RPMI7951 (cell line): ENCODE measurements at places on chromosomes 7 and 10.
A peak's percentile ranks its signal among the peaks of the same experiment; 100 is the strongest.

DNA sequence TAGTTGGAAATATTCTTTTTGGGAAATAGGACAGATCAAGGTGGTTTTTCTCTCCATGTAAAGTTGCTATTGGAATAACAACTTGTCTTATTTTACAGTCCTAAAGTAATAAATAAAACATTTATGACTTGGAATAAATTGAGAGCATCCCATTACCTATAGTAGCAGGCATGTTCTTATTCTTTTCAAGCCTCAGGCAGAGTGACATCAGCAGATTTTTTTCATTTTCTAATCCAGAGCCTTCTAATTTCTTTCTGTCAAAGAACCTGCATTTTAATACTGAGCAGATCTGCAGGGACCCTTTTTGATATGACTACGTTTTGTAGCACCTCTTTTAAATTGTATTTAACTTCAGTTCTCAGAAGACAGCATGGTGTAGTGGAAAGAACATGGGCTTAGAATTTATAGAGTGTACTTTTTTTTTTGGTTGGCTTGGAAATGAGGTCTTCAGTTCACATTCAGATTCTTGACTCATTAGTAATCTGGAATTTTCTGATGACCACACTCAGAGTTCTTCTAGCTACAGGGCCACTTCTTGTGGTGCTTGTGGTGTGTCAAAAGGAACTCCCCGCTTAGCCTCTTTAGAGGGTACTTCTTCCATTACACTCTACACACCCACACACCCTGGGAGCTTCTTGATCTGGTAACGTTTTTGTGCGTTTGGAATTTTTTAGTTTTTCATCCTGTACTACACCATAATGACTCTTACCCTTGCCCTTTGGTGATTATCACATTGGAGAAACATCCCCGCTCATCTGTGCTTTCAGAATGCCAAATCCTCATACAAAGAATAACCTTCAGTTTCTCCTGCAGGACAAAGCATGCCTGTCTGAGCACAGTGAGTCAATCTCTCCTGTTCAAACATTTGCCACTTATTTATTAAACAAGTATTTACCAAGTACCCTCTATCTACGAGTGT is 34.6 kb downstream of the AGK start:
- DNase-seq: peak; percentile 96

DNA sequence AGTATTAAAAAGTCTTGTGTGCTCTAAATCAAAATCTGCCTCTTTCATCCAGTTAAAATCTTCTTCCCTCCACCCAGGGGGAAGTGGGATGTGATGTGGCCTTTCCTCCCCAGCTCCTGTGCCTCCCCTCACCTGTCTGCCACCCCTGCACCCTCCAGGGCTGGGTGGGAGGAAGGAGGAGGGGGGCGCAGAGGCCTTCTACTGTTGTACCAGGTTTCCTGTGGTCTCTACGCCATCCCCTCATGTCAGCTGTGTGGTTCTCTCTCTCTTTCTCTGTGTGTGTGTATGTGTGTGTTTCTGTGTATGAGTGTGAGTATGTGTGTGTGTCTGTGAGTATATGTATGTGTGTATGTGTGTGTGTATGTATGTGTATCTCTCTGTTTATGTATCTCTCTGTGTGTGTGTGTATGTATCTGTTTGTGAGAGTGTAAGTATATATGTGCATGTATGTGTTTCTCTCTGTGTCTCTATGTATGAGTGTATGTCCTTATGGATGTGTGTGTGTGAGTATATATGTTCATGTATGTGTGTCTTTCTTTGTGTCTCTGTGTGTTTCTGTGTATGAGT is 45.5 kb upstream of the C10orf71 start:
- DNase-seq: no peak

- DNase-seq: no peak
Observed at GRCh38 chr10:65301181-65301580, 1624.7 kb upstream of the LRRTM3 start.

- no peak for DNase-seq
Observed at GRCh38 chr10:51709324-51709972, 10.1 kb upstream of the CSTF2T start.

DNA sequence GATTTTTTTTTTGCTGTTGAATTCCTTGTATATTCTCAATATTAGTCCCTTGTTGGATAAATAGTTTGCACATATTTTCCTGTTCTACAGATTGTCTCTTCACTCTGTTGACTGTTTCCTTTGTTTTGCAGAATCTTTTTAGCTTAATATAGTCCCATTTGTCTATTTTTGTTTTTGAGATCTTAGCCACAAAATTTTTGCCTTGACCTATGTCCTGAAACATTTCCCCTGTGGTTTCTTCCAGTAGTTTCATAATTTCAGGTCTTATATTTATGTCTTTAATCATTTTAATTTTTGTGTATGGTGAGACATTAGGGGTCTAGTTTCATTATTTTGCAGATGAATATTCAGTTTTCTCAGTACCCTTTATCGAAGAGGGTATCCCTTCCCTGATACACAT is 92.7 kb downstream of the LANCL2 start:
- no peak for DNase-seq

GRCh38 chr7:142587578-142588191 is 161.6 kb upstream of the PRSS1 start:
- peak; percentile 82 for DNase-seq

GRCh38 chr7:84720456-84721097 is 466.3 kb downstream of the SEMA3D start:
- no peak for DNase-seq

DNA sequence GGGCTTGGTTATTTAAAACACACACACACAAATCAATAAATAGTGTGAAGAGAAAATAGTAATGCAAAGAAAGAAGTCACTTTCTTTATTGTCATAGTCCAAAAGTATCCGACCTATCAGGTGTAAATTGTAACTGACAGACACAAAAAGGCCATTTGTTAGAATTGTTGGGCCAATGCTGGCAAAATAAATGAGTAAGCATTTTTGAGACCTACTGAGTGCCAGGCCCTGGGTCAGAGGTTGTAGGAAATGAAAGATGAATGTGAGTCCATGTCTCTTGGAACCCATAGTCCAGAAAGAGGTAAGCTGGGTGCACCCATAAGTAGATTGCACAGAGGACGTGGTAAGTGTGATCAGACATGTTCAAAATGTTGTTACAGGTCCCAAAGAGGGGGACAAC is 13.5 kb upstream of the EGR2 start:
- no peak for DNase-seq

- DNase-seq: no peak
Observed at GRCh38 chr10:71276873-71277272, 42.2 kb upstream of the SLC29A3 start.

GRCh38 chr10:110827875-110828274 is 43.9 kb upstream of the PDCD4 start:
- no peak for DNase-seq

GRCh38 chr10:124998624-124999291 is 56.8 kb downstream of the ZRANB1 start:
- no peak for DNase-seq

DNA sequence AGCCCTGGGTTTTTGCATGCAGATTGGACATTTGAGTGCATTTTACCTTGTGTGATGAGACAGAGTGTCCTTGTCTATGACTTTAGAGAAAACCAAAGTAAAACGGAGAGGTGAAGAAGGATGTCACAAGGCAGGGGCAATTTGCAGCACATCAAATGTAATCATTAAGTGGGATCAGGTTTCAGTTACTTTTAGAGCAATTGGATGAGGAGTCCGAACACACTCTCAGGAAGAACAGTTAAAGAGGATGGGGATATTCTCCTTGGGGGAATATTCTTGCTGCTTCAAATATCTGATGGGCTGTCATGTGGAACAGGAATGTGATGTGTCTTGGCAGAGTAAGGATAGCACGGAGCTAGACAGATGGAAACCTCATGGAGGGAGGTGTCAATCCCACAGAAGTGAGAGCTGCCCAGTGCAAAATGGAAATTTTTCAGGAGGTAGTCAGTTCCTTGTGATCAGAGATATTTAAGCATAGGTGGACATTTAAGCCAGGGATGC is 757 bp downstream of the RAB19 start:
- DNase-seq: peak; percentile 18

DNA sequence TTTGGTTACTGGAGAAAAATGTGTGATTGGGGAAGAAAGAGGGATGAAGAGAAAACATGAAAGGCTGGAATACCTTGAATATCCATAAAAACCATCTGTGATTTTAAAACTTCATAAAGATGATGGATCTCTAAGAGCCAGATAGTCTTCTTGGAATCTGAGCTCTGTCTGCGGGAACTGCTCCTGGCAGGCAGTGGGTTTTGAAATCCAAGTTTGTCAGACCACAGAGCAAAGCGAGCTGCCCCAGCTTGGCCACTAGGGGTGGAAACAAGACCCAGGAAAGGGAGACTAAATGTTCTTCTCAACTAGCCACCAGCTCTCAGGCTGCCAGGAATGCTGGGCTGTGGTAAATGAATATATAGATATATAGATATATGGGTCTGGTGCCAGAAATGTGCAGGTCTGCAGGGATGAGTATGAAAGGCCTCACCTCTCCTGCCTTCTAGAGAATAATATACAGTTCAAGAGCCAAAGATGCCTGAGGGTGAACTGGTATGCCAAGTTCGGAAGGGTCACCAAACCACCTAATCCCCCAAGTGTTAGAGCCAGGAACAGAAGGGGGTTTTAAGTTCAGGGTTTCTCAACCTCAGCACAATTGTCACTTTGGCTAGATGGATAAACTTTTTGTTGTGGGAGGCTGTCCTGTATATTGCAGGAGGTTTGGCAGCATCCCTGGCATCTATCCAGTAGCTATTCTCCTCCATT is 208.8 kb downstream of the KCNMA1 start:
- peak; percentile 45 for DNase-seq

- peak; percentile 28 for DNase-seq
Observed at GRCh38 chr7:13948019-13948801, 41.3 kb downstream of the ETV1 start.

- DNase-seq: no peak
Observed at GRCh38 chr7:150856303-150857275, 4.3 kb downstream of the AOC1 start.

GRCh38 chr10:11011984-11012383 is 5.7 kb upstream of the CELF2 start:
- DNase-seq: no peak

- DNase-seq: no peak
Observed at GRCh38 chr7:144997512-144997911, 161.7 kb upstream of the TPK1 start.

DNA sequence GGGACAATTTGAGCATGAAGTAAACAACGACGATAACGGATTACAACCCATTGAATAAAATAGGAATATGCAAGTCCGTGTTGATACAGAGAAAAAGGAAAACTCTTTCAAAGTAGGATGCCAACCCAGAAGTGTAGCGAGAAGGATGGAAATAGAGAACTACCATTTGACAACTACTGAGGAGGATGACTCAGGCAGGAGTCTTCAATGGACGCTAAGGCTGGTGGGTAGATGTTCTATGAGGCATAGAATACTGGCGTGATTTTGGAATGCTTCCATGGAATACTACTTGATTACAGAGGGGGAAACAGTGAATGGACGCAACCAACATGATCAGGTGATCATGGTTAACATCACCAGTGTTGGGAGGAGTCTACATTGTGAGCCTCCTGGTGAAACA is 828 bp upstream of the CFAP70 start:
- DNase-seq: no peak

- DNase-seq: no peak
Observed at GRCh38 chr7:26182706-26183105, 17.8 kb downstream of the HNRNPA2B1 start.

DNA sequence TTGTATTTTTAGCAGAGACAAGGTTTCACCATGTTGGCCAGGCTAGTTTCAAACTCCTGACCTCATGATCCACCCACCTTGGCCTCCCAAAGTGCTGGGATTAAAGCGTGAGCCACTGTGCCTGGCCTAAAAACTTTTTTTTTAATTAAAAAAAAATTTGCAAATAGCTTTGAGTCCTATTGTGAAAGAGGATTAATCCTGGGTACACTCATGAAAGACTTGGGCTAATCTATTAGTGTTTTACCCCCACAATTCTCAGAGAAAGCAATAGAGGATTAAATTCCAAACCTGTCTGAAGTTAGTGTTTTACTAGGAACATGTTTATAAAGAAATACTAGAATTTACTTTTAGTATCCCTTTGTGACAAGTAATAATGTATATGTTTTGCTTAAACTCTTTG is 76.9 kb upstream of the ITGB1 start:
- no peak for DNase-seq

DNA sequence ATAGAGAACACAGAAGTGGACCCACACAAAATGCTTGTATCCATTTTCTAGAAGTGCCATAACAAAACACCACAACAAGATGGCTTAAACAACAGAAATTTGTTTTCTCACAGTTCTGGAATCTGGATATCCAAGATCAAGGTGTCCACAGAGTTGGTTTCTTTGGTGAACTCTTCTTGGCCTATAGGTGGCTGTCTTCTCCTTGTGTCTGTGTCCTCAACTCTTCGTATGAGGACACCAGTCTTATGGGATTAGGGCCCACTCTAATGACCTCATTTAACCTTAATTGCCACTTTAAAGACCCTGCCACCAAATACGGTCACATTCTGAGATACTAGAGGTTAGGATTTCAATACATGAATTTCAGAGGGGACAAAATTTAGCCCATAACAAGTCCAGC is 30.8 kb upstream of the C10orf71 start:
- no peak for DNase-seq

GRCh38 chr10:71201849-71202248 is 10.5 kb upstream of the UNC5B start:
- no peak for DNase-seq

DNA sequence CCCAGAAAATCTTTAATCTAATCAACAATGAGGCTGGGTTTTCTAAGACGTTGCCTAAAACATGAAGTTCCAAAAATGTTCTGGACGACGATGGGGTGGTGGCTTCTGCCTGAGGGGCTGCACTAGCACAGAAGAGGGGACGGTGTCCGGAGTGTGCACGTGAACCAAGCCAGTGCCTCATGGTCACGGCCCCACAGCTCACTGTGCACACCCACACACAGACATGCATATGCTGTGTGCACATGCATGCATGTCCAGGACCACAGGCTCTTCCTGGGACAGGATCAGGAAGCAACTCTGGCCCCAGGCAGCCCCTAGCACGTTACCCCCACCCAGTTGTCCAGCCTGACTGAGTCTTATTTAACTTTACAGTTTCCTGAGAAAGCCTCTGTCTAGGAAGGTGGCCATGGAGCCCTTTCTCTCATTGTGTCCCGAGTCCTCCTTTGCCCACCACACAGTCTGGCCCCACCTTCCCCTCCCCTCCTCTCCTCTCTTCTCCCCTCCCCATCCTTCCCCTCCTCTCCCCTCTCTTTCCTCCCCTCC is 100.8 kb downstream of the DNAJB6 start:
- DNase-seq: no peak

DNA sequence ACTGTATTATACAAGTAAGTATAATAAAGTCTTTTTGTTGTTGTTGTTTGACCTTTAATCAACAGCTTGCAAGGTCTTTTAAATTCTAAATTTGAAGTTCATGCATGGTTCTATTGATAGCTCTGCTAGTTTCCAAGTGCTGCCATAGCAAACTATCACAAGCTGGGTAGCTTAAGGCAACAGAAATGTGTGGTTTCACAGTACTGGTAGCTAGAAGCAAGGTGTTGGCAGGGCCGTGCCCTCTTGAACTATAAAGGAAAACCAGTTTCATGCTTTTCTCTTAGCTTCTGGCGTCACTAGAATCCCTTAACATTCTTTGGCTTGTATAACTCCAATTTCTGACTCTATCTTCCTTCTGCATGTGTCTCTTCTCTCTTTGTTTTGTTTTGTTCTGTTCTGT is 1021.9 kb upstream of the AUTS2 start:
- DNase-seq: no peak
